ENCODE measurements at places on chromosomes 2 and 18. TPM values are rescaled to one million over a fixed set of nuclear protein-coding genes. Genes with fewer than 3 reads are reported as not detected.
A peak's percentile ranks its signal among the peaks of the same experiment; 100 is the strongest.

The GCG gene
- total RNA-seq: 81.3 TPM

The STPG4 gene
- 0.47 TPM for total RNA-seq

The DES gene
- total RNA-seq: 917 TPM

The TM4SF20 gene
- 34.9 TPM for total RNA-seq

The IL36RN gene
- total RNA-seq: not detected

The ASPRV1 gene
- 0.82 TPM for total RNA-seq

The CPS1 gene
- total RNA-seq: 3.3 TPM

- no peaks in the 10 kb centered on the region for H3K36me3 ChIP-seq
- H3K4me3 ChIP-seq: no peak overlapping the region
- H3K27me3 ChIP-seq: no peaks in the 10 kb centered on the region
- no peak for DNase-seq
- H3K4me1 ChIP-seq: no peaks in the 10 kb centered on the region
Measured at GRCh38 chr18:12460874-12461273, 53.1 kb downstream of the PRELID3A start.

DNA sequence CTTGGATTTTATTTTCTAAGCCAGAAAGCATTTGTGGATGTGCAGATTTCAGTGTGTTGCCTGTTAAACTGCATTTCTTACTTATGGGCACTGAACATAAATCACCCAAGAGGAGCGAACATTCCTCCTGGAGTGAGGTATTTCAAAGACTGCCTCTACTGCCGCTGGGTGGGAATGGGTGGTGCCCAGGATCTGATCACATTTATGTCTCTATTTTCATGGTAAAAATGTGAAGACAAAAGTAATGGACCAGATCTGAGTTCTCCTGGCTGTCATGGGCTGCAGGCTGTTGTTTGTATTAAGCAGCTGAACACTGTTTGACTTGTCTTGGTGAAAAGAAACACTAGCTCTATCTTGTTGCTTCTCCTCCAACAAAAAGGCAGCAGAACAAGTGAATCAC is 251.7 kb downstream of the NCKAP5 start:
- H3K36me3 ChIP-seq: no peaks in the 10 kb centered on the region
- H3K27ac ChIP-seq: no peak overlapping the region
- no peaks in the 10 kb centered on the region for H3K4me1 ChIP-seq
- no peaks in the 10 kb centered on the region for H3K27me3 ChIP-seq
- H3K4me3 ChIP-seq: no peak overlapping the region

GRCh38 chr2:217363470-217363869 is 503.6 kb upstream of the TNP1 start:
- H3K27ac ChIP-seq: no peak overlapping the region
- DNase-seq: no peak
- H3K36me3 ChIP-seq: no peaks in the 10 kb centered on the region
- no peaks in the 10 kb centered on the region for H3K4me1 ChIP-seq

DNA sequence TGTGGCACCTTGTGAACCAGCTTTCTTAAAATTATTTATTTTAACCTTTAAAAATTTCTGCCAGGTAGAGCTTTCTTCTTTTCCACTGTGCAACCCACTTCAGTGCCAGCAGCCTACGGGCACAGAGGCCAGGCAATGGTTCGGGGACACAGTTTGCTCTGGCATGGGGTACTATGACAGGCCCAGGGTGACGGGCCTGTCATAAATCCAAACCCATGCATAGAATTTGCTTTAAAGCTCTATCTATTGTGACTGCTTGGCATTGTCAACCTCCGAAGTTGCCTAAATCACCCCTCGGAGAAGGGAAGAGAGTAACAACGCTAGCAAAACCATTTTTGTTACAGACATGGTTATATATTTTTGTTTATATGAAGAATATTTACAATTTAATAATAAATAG is 1.5 kb downstream of the ODC1 start:
- no peaks in the 10 kb centered on the region for H3K27me3 ChIP-seq
- H3K36me3 ChIP-seq: peaks cover 10% of the 10 kb centered on the region
- no peaks in the 10 kb centered on the region for H3K4me1 ChIP-seq

- no peak for DNase-seq
- no peaks in the 10 kb centered on the region for H3K4me1 ChIP-seq
- no peaks in the 10 kb centered on the region for H3K27me3 ChIP-seq
- no peaks in the 10 kb centered on the region for H3K36me3 ChIP-seq
Measured at GRCh38 chr18:12279781-12280531, 25.8 kb downstream of the CIDEA start.

DNA sequence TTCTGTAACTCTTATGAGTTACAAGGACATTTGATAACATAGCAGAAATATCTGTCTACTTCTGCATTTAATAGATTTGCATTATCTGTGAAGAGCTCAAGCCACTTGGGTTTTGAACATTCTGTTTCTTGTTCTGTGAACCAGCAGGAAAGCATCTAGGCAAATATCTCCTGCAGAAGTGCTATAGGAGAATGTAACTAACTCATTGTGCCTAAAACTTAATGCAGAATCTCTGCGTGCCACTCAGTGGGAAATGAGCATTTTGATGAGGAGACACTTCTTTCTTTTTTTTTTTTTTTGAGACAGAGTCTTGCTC is 63.5 kb downstream of the MYOM1 start:
- no peaks in the 10 kb centered on the region for H3K4me1 ChIP-seq
- H3K36me3 ChIP-seq: no peaks in the 10 kb centered on the region
- no peak overlapping the region for H3K27ac ChIP-seq
- no peaks in the 10 kb centered on the region for H3K27me3 ChIP-seq

DNA sequence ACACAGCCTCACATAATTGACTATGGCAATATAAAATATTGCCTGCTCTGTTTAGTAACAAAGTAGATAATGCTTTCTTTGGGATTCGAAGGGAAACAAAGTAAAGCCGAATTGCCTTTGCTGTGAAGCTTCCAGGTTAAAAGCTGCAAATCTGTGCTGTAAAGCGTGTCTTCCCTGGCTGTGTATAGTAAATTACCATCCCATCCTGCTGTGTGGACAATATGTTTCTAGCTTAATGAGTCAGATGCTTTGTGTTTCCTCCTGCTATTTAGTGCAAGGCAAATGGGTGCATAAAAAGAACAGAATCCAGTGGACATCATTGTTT is 265.1 kb downstream of the SOCS6 start:
- no peak overlapping the region for H3K4me3 ChIP-seq
- no peaks in the 10 kb centered on the region for H3K27me3 ChIP-seq
- DNase-seq: no peak

GRCh38 chr2:37653093-37653492 is 18.3 kb downstream of the CDC42EP3 start:
- no peaks in the 10 kb centered on the region for H3K4me1 ChIP-seq
- peak overlapping the region; percentile 31 for H3K27ac ChIP-seq
- no peaks in the 10 kb centered on the region for H3K27me3 ChIP-seq
- no peak overlapping the region for H3K4me3 ChIP-seq

DNA sequence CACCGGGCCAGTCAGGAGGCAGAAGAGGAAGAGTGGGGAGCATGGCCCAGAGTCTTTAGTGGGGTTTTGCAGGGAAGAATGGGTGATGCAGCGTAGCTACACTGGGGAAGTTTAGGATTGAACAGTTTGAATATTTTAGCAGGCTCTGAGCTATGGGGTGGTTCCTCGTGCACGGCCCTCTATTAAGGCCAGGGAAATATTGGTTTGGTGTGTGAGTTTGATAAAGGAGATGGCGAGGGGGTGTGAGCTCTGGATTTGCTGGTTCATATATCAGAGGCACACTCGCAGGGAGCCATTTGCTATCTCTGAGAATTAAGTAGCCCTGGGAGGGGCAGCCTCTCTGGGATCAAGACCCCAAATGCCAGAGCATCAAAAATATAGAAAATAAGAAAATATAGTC is 50.1 kb downstream of the BOLA3 start:
- no peak overlapping the region for H3K4me3 ChIP-seq
- no peaks in the 10 kb centered on the region for H3K27me3 ChIP-seq
- H3K4me1 ChIP-seq: no peaks in the 10 kb centered on the region
- H3K36me3 ChIP-seq: peaks cover 16% of the 10 kb centered on the region
- H3K27ac ChIP-seq: no peak overlapping the region

GRCh38 chr18:5237723-5238370 is 40.8 kb upstream of the AKAIN1 start:
- H3K27ac ChIP-seq: peak overlapping the region; percentile 99
- no peaks in the 10 kb centered on the region for H3K27me3 ChIP-seq
- DNase-seq: peak; percentile 88

- H3K27ac ChIP-seq: no peak overlapping the region
- no peaks in the 10 kb centered on the region for H3K27me3 ChIP-seq
- H3K36me3 ChIP-seq: no peaks in the 10 kb centered on the region
- H3K4me1 ChIP-seq: no peaks in the 10 kb centered on the region
Measured at GRCh38 chr2:176934869-176935415, 277.7 kb upstream of the HNRNPA3 start.

DNA sequence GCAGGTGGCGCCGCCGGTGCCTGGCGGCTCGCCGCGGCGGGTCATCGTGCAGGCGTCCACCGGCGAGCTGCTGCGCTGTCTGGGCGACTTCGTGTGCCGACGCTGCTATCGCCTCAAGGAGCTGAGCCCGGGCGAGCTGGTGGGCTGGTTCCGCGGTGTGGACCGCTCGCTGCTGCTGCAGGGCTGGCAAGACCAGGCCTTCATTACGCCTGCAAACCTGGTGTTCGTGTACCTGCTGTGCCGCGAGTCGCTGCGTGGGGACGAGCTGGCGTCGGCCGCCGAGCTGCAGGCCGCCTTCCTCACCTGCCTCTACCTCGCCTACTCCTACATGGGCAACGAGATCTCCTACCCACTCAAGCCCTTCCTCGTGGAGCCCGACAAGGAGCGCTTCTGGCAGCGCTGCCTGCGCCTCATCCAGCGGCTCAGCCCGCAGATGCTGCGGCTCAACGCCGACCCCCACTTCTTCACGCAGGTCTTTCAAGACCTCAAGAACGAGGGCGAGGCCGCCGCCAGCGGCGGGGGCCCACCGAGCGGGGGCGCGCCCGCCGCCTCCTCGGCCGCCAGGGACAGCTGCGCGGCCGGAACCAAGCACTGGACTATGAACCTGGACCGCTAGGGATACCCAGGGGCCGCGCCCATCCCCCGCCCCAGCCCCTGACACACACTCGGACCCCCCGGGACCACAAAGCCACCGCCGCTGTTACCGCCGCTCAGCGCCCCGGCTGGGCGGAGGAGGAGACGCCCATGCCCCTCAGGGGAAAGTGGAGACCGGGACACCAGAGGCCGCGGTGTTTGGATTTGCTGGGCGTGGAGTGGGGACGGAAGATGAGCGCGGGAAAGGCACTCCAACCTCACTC is 1.1 kb downstream of the CDK5R2 start:
- DNase-seq: no peak
- H3K27me3 ChIP-seq: peaks cover 60% of the 10 kb centered on the region
- no peaks in the 10 kb centered on the region for H3K36me3 ChIP-seq
- H3K4me1 ChIP-seq: no peaks in the 10 kb centered on the region
- H3K4me3 ChIP-seq: no peak overlapping the region
- no peak overlapping the region for H3K27ac ChIP-seq

DNA sequence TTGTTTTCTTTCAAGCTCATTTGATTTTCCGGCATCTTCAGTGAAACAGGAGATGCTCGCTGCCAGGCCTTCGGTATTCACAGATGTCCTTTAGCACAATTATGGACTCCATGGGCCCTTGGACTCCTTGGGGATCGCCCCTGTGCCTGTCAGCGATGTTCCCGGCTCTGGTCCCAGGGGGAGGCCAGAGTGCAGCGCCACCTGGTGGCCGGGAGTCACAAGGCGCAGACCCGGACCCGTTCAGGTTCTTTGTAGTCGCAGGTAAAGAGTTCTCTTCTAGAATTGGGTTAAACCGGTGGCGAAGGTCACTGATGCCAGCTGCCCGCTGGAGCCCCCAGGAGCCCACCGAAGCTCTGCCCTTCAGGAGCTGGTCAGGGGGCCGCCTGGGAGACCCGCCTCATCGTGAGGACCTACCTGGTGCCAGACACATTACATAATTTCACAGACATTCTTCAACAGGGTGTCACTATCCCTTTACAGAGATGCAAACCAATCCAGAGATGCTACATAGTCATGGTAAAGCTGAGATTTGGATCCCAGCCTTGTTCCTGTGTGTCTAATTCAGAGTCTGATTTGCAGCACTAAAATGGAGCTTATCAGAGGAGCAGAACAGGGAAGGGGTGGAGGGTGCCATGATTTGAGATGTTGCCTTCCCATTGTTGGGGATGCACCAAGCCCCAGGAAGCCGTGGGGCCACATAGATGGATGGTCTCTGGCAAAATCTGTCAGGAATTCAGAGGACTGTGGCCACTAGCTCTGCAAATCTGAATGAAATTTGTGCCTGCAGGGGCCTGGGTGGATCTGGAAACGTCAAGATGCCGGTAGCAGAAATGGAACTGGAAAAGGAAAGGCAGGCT is 6.0 kb upstream of the INPP5D start:
- H3K27me3 ChIP-seq: no peaks in the 10 kb centered on the region
- H3K4me3 ChIP-seq: no peak overlapping the region
- no peaks in the 10 kb centered on the region for H3K4me1 ChIP-seq

DNA sequence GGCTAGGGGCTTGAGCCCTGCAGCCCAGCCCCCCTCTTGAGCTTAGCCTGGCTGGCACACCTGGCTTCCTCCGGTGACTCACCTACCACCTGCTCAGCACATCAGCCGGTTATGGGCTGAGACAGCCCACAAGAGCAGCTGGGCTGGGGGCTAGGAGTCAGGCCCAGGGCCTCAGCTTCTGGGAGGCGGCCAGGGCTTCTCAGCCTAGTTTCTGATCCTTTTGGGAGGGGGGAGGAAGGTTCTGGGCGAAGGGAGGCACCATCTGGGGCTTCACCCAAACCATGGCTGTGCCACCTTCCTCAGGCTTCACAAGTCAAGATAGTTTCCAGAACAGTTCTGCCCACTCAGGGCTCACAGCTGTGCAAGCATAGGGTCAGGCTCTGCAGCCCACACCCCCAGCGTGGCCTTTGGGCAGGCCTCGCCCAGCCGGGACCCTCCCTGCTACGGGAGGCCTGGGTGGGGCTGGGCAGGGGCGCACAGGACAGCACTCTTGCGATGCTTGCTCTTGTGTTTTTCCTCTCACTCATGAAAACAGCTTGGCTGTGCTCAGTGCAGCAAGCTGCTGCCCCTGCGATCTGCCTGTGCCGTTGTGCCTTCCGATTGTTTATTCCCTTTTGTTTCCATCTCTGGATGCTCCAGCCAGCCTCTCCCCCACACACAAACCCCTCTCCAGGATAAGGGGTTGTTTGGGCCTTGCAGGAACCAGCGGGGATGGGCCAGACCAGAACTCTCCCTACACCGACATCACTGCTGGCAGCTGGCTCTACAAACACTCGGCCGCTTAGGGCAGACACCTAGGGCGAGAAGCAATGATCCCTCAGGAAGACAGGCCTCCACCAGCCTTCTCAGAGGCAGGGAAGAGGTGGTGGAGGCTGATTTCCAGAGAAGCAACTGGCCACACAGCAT is 26.1 kb upstream of the SEMA4C start:
- H3K36me3 ChIP-seq: no peaks in the 10 kb centered on the region
- no peaks in the 10 kb centered on the region for H3K27me3 ChIP-seq
- H3K4me1 ChIP-seq: peaks cover 10% of the 10 kb centered on the region
- DNase-seq: peak; percentile 35
